Stimulated activated CD4-positive, alpha-beta T cell treated with anti-CD3 and anti-CD28 coated beads, TNF-alpha, amount 100 ng/mL, for 1 hour (primary cell): ENCODE measurements at places on chromosomes 2 and 18.

DNA sequence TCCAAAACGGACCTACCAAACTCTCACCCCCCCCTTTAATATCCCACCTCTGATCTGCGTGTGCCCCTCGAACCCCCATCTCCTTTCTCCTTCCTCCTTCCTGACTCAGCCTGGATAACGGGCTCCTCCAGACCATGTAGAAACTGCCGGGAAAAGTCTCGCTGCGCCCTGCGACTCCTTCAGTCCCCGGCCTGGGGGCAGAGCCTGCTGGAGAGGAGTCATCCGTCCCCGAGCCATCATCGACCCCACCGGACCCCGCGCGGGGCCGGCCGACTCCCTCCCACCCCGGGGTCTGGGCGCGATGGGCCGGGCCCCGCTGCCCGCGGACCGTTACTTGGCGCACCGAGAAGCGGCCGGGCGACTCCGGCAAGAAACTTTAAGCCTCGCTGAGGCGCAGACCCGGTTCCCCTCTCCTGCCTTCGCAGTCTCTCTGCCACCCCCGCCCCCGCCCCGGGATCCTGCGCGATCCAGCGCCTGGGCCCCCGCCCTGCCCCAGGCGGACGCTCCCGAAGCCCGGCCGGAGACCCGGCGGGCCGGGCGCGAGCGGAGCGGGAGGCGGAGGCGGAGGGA, 3.4 kb downstream of the ZEB2 start:
- DNase-seq = no peak

- no peak for DNase-seq
Measured at GRCh38 chr2:117979911-117980701, 33.8 kb downstream of the CCDC93 start.

- no peak for DNase-seq
Measured at GRCh38 chr2:148527488-148528340, 116.8 kb upstream of the EPC2 start.

GRCh38 chr2:128612628-128613027, 294.0 kb upstream of the HS6ST1 start:
- DNase-seq = no peak

DNA sequence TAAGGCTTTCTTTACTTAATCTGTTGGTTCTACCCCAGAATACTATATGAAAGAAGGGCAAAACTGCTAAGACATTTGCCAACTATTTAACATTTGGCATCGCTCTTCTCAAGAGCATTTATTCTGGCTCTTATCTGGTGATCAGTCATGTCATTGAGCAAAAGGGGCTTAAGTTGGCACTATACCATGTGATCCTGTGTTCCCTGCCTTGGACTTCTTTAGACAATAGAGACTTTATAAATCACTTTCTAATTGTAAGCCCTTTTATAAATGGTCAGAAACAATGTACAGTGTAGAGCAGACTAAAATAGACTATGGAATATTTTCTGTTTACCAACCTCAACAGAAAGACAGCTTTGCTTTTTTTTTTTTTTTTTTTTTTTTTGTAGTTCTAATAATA, 52.1 kb downstream of the GTF3C3 start:
- DNase-seq = no peak

DNA sequence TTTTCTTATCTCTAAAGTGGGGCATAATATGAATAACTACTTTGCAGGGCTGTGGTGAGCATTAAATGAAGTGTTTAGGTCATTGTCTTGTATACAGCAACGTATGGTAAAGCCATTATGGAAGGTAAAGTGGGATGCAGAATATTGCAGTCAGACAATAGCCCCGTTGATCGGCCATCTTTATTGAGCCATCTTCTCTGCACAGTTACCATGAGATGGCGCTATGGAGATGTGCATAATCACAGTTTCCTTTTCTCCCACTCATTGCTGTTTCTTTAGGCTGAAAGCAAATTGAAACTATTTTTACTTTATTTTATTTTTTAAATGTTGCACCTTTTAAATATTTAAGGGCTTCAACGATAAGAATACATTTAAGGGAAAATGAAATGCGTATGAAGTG, 108.9 kb downstream of the THSD7B start:
- no peak for DNase-seq

DNA sequence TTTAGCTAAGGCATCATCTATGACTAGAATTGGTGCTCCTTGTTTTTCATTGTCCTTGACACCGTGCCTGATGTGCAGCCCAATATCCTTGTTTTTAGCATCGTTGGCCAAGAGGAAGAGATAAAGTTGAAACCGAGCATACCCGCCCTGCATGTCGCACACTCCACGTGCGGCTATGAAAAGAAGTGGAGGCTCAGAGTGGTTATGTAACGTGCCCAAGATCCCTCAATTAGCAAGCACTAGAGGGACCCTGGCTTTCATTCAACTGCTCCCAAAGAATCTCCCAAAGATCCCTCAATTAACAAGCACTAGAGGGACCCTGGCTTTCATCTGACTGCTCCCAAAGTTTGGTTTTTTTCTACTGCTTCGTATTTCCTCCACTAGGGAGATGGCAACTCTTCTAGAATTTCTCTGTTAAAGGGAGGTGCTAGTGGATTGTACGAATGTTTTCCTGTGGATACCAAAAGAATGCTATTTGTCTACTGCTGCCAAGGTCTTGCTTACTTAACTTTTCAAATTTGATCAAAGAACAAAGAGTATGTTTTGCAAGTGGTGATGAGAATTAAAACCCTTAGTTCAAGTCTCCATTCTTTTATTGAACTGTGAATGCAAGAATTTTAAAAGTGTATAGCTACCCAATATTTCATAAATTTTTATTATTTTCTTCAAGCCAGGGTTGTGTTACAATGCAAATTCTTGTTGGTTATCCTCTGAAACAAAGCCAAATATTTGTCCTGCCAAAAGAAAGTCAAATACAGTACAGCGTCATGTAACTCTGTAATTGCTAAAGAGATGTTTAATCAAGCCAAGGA, 92.1 kb downstream of the AOX1 start:
- DNase-seq = no peak

GRCh38 chr2:237675316-237675715, 47.9 kb downstream of the LRRFIP1 start:
- DNase-seq = no peak

- no peak for DNase-seq
Measured at GRCh38 chr2:198213253-198213652, 408.9 kb downstream of the PLCL1 start.

GRCh38 chr2:63736354-63736753, 105.3 kb upstream of the UGP2 start:
- no peak for DNase-seq

- DNase-seq = no peak
Measured at GRCh38 chr2:2302359-2302758, 28.7 kb downstream of the MYT1L start.

GRCh38 chr18:8301427-8302172, 307.6 kb upstream of the RAB12 start:
- DNase-seq = no peak
